ENCODE measurements at places on chromosomes 3 and 15.

DNA sequence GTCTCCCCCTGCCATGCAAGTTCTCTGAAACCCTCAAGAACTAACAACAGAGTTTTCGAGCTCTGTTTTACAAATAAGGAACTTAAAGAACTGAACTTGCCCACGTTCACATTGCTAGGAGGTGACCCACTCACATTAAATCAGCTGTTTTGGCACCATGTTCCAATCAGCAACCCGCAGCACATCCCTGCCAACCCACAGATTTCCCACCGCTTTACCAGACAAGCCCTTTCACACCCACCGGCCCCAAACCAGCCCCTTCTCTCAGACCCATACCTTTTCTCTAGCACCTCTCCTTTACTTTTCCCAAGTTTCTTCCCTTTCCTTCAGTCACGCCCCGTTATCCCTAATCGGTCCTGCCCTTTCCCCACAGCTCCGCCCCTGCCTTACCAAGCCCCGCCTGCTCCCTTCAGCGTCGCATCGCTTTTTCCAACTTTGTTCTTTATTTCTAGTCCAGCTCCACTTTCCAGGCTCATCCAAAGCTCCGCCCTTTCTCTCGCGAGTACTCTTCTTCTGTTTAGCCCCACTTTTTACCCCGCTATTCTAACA lies 804 bp upstream of the BRPF1 start:
- DNase-seq, result no peak

DNA sequence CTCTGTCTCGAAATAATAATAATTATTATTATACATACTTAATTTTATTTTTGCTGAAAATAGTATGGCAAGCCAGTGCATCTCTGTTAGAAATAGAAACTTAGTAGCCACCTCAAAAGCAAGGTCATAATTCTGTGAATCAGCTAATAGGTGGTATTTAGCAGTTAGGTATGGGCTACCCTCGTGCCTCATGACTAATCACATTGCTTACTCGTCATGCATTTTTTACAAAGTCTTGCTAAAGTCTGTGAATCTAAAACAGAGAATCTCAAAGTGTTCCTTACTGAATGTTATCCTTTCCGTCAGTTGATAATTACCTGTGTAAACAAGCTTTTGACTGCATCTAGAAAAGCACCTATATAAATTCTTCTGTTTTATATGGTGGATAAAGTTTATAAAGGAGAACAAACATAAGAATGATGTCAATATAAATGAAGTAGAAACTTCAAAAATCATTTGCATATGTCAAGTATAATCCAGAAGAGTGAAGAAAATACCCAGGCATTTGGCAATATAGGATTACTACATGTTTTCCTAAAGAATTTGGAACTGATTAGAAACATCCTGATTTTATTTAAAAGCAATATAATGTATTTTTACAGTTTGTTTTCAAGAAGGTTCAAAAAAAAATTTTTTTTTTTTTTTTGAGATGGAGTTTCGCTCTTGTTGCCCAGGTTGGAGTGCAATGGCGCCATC lies 6.2 kb downstream of the PPARG start:
- DNase-seq, result no peak

DNA sequence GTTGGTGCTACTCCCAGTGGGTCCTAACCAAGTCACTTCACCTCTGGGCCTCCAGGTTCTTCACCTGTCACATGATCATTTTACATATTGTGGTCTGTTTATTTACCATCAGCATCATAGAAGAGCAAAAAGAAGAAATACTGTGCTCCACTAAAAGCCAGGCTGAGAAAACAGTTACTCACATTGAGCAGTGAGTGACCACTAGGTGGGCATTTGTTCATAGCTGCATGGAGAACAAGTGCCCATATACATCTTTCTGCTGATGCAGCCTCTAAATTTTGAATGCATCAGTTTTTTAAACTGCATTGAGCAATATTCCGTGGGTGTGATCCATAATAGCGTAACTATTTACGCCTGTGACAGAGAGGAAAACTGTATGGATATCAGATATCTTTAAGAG lies 76.2 kb downstream of the DCUN1D1 start:
- no peak for DNase-seq

DNA sequence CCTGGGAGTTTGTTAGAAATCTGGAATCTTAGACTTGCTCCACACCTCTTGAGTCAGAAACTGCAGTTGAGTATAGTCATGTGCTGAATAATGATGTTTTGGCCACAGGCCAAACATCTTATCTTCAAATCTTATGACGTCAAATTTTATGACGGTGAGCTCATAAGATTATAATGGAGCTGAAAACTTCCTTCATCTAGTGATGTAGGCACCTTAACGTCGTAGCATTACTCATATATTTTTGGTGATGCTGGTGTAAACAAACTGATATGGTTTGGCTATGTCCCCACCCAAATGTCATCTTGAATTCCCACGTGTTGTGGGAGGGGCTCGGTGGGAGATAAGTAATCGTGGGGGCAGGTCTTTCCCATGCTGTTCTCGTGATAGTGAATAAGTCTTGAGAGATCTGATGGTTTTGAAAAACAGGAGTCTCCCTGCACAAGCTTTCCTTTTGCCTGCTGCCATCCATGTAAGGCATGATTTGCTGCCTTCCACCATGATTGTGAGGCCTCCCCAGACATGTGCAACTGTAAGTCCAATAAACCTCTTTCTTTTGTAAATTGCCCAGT lies 268.0 kb upstream of the PROK2 start:
- DNase-seq, result no peak

GRCh38 chr3:187955587-187955952 lies 198.4 kb upstream of the LPP start:
- no peak for DNase-seq

DNA sequence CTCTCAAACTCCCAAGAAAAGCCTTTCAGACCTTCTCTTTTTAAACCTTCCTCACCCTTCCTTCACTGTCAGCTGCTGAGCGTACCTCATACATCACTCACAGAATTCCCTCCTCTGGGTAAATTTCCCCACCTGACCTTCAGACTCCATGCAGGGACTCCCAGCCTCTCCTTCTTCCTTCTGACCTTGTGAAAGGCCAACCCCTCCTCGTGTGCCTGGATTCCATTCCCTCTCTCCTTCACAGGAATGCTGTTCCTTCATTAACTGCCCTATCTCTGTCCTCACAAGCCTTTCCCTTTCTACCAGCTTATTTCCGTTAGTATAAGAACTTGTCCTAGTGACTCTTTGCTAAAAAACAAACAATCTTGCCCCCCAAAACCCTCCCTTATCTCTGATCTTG lies 69.7 kb upstream of the MME start:
- DNase-seq, result no peak

DNA sequence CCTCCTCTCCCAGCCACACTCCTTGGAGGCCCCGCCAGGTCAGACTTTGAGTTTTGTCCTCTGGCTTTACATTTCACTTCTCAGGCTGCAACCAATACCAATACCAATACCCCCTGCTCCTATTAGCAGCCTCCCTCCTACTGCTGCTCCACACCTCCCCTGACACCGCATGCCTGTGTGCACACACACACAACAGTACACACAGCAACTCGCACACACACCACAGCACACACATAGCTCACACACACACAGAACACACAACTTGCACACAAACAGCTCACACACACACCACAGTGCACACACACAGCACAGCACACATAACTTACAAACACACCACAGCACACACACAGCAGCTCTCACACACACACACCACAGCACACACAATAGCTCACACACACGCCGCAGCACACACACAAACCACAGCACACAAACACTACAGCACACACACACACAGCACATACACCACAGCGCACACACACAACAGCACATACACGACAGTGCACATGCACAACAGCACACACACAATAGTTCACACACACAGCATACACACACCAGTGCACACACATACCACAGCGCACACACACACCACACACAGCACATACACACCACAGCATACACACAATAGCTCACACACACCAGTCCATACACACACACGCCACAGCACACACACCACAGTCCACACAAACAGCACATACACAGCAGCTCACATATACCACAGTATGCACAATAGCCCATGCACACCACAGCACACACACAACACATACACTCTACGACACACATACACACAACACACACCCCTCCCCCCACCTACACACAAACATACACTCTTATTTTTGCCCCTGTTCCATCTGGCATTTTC lies 204.7 kb downstream of the UACA start:
- DNase-seq, result peak; percentile 32

GRCh38 chr15:44325568-44325967 lies 37.0 kb downstream of the GOLM2 start:
- no peak for DNase-seq

- no peak for DNase-seq
Measured at GRCh38 chr3:143334231-143334630, 214.7 kb downstream of the CHST2 start.

- DNase-seq, result no peak
Measured at GRCh38 chr3:16118396-16118795, 56.1 kb upstream of the GALNT15 start.

GRCh38 chr3:121488628-121489027 lies 57.2 kb downstream of the POLQ start:
- no peak for DNase-seq

DNA sequence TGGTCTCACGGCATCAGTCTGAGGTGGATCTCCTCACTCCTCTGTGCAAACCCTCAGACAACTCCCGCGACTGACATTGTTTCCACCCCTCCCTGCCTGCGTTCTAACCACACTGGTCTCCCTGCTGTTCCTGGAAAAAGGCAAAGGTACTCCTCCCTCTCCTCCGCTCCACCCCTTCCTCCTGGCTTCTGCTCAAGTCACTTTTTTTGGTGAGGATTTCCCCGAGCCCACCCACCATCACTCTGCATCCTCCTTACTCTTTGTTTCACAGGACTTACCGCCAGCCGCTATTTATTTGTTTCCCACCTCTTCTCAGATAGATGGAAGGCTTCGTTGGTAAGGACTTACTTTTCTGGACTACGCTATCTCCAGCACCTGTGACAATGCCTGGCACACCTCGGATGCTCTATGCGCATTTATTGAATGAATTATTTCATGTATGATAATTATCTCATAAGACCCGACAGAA lies 25.6 kb downstream of the PRR23E start:
- no peak for DNase-seq

- DNase-seq, result no peak
Measured at GRCh38 chr3:140185375-140185774, 250.4 kb downstream of the CLSTN2 start.

GRCh38 chr15:76149291-76149915 lies 89.6 kb downstream of the TMEM266 start:
- DNase-seq, result no peak

- DNase-seq, result no peak
Measured at GRCh38 chr3:178491751-178492150, 44.5 kb upstream of the KCNMB2 start.

DNA sequence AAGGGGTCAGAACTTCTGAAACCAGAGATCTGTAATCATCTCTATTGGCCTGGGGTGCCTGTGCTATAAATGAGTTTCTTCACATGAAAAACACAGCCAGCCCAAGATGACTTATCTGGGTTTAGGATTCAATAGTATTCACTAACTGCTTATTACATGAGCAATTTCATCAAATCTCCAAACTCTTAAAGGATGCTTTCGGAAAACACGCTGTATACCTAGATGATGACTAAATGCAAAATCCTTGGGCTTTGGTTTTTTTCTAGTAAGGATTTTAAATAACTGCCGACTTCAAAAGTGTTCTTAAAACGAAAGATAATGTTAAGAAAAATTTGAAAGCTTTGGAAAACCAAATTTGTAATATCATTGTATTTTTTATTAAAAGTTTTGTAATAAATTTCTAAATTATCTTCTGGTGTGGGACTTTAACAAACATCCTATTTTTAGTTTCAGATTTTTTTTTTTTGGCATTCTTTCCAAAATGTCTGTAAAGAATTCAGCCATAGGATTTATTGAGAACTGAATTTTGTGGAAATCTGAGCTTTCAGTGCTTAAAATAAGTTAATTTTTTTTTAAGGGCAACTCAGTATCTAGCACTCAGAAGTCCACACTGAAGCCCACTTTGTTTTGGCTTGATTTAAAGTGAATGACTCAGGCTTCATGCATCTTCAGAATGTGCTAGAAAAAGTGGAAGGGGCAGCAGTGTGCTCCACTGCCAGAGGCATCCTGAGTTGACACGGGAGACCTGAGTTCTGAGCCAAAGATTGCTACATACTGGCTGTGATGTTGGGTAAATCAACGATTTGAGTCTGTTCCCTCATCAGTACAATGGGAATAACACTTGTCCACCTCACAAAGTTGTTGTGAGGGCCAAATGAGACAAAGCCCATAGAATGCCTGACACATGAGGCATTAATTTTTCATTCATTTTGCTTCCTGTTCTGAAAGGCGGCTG lies 18.7 kb downstream of the TMEM43 start:
- DNase-seq, result no peak
